ENCODE measurements at places on chromosomes 1 and 21. TPM values are rescaled to one million over a fixed set of nuclear protein-coding genes. Genes with fewer than 3 reads are reported as not detected.

SH2D2A gene
- total RNA-seq = 294 TPM

SLC30A10 gene
- not detected for total RNA-seq

FAM163A gene
- not detected for total RNA-seq

TRIM63 gene
- 0.17 TPM for total RNA-seq

NBPF10 gene
- 1.5 TPM for total RNA-seq

LIN28A gene
- total RNA-seq = not detected

DNA sequence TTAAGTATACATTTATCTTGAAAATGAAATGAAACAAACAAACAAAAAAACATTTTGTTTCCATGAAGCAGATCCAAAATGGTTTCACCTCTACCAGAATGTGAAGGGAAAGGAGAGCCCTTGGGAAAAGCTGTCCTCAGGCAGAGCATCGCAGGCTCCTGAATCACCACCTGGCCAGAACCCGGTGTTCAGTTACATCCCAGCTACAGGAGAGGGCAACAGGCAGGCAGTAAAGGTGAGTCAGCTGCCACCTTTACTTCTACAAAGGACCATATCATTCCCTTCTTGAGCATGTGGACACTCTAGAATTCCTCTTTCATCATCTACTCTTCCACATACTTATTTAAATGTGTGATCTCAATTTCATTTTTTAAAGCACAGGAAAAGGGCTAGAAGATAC, 151.2 kb downstream of the PIGK start:
- no peak for DNase-seq

GRCh38 chr1:111843177-111843576, 87.5 kb downstream of the DDX20 start:
- no peak for DNase-seq

DNA sequence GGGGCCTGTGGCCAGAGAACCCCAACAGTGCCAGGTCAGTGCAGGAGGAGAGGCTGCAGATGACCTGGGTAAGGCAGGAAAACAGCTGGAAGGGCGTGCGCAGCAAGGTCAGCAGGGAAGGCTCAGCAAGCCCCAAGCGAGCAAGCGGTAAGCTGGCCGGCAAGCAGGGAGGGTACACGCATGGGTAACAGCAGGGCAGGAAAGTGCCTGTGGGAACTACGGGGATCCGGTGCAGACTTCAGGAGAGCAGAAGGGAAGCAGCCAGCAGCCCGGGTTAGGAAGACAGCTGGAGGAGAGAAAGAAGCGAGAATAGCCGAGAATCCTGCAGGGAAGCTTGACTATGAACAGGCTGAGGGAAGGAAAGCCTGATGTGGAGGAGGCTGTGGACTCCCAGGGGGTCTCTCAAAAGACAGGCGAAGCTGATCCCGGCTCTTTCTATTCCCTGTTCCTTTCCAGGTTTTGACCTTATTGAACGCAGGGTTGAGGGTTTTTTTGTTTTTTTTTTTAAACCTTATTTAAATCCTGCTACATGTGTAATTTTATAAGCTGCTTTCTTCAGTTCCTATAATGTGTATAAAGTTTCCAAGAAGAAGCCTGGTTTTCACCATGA, 20.9 kb downstream of the UMODL1 start:
- DNase-seq = no peak

GRCh38 chr1:232249861-232250777, 379.8 kb downstream of the SIPA1L2 start:
- no peak for DNase-seq

- DNase-seq = no peak
Measured at GRCh38 chr1:55047611-55048010, 8.3 kb downstream of the PCSK9 start.

DNA sequence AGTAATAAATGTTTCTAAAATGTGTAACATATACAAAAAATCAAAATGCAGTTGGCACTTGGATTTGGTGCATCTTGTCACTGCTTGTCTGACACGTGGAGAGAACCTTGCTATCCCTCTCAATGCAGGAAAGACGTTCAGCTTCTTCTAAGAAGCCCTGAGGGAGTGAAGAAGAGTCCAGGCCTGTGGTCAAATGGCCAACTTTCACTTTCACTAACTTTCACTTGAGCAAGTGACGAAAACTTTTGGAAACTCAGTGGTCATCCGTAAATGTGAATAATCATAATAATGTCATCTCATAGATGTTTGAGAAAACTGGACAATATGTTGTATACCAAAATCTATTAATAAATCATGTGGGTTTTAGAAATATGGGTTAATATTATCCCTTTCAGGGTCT, 61.9 kb downstream of the ERG start:
- no peak for DNase-seq

- no peak for DNase-seq
Measured at GRCh38 chr1:176009951-176010350, 197.1 kb downstream of the COP1 start.

DNA sequence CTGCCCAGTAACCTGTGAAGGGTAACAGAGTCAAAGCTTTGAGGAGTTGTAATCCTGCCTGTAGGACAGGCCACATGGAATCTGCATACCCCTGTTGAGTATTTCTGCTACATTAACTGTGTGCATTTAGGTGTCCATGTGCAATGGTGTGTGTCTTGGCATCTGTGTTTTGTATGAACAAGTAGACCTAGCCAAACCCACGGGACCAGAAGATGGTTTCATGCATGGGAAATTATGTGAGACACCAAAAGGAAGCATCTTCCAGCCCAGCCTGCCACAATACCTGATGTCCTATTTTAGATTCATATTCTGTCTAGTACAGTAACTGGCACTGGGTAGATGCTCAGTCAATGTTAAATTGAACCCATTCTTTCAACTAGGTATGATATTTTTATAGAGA, 70.8 kb upstream of the KCND3 start:
- no peak for DNase-seq

- no peak for DNase-seq
Measured at GRCh38 chr1:175597205-175597604, 146.2 kb downstream of the TNR start.

DNA sequence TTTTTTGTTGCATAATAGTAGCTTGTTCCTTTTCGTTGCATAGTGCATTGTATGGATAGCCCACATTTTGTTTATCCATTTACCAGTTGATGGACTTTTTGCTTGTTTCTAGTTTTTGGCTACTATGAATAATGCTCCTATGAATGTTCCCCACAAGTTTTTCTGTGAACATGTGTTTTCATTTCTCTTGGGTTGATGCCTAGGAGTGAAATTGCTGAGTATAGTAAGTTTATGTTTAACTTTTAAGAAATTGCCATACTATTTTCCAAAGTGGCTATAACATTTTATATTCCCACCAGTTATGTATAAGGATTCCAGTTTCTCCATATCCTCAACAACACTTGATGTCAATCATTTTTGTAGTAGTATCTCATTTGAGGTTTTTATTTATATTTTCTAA, 84.8 kb upstream of the CACYBP start:
- no peak for DNase-seq

- DNase-seq = no peak
Measured at GRCh38 chr21:16116069-16116468, 386.3 kb downstream of the USP25 start.

DNA sequence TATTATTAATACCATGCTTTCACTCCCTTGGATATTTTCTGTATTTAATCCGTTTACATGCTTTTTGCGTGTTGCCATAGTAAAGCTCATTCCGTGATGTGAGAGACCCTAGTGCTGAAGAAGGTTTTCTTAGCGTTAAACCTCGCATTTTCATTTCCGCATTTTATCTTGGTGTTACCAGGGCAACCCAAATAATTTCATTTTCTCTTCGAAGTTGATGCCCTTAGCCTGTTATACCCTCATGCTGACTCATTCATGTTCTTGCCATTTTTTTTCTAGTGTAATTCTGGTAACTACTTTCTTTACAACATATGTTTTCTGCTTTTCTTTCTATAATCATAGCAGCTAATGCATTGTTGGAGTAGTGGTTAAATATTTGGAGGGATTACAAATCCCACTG, 37.2 kb downstream of the LRRC8C start:
- DNase-seq = no peak

DNA sequence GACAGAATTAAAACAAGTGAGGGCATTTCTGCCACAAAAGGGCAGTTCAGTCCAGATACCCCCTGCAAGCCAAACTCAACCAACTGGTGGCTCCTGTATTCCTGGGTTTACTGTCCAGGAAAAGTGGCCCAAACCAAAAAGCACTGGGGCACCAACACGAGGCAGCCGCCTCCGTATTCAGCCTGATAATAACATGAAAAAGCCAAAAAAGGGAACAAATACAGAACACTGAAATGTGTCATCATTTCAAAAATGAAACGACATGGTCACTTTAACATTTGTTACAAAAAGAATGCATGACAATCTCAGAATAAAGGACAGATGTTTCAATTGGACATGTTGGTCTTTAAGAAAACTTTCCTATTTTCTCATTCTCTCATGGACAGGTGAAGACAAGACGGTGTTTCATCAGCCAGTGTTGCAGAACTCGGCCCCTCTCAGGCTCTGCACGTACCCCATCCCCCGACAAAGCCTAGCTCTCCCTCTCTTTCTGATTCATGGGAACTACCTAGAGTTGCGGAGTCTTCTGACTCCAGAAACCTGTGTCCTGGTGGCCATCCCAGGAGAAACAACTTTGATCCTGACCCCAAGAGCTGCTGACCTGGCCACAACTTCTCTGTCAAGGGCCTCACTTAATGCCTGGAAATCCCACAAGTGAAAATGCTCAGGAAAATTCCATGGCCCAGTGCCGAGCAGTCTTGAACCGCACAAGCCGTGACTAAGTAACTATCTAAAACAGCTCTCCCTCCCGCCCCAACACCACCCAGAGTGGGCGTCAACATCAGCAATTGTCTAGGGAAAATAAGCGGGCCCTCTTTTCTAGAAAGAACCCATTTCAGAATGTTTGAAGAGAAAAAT, 27.1 kb downstream of the ZBTB17 start:
- peak; percentile 78 for DNase-seq

GRCh38 chr1:6359216-6360116, 34.1 kb downstream of the ACOT7 start:
- peak; percentile 74 for DNase-seq
